ENCODE measurements at places on chromosomes 7 and 10.

GRCh38 chr10:6217611-6218010 lies 14.9 kb downstream of the PFKFB3 start:
- DNase-seq: no peak

DNA sequence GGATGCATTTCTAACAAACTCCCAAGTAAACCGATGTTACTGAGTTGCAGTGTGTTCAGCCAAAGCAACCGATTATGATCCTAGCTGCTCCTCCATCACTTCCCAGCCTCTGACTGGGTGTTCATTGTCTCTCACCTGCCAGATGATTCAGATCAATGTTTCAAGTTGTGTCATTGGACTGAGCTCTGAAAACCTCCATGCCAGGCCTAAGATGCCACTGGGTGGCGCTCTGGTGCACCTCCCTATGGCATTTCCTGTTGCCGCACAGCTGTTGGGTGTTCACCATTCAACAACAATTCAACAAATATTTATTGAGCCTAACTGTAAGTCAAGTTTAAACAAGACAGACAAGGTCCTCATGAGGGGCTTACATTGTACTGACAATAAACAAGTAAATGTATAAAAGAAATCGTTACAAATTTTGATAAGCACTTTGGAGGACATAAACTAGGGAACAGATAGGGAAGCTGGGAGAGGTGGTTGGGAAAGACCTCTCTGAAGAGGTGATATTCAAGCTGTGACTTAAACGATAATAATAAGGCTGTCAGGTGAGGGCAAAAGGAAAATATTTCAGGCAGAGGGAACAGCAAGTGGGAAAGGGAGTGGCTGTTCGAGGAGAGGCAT lies 22.8 kb downstream of the RGR start:
- DNase-seq: no peak

- DNase-seq: no peak
Observed at GRCh38 chr7:82183634-82184033, 259.9 kb downstream of the CACNA2D1 start.

DNA sequence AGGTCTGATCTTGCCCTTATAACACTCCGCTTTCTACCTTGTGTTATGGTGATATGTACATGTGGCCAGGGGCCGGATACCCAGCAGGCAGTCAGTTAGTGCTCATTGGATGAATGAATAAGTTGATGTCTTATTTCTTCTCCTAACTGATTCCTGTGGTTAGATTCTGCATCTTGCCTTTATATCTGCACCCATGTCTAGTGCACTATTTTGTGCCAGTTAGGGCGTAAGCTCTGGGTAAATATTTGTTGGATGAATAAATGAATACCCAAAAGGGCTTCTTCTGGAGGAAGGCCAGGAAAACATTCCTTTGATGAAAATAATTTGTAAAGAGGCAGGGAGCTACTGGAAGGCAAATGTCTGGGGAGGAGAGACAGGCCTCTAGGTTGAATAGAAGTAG lies 148.2 kb downstream of the CHN2 start:
- DNase-seq: no peak

DNA sequence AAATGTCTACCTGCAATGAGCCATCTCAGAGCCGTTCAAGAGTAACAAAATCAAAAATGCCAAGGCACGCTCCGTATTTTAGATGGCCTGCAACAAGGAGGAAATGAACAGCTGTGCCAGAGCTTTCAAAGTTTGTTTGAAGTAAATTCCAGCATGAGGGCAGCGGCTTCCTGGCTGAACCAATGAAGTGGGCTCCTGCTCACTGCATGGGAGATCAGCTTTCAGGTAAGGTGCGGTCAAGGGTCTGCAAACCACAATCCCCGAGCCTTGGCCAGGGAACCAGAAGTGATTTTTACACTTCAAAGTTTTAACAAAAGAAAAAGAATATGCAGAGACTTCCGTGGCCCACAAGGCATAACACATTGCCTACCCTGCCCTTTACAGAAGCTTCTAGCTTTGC lies 120.6 kb downstream of the DIP2C start:
- DNase-seq: no peak

DNA sequence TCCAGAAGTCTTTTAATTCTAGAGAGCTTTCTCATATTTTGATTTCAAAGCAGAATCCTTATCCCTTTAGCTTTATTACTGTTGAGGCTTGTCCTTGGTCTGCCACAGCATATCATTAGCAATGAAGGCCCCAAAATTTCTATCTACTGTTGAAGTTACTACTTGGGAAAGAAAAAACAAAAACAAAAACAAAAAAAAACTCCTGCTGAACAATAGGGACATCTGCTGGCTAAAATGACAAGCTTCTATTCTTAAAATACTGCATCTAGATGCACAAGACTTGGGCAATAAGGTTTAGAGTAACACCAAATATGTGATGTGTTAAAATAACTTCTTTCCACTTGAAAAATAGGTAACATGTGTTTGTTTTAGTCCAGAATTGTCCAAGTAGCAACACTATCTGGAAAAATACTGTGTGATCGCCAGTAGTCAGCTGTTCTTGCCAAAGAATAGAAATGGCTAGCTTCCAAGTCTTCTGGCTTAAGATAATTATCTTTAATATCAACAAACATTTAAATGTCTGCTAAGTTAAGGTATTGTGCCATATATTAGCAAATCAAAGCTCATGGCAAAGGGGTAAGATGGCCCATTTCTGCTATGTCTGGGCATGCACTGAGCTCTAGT lies 3.8 kb upstream of the DMTF1 start:
- DNase-seq: no peak

GRCh38 chr7:134844200-134844599 lies 64.8 kb downstream of the CALD1 start:
- no peak for DNase-seq

- DNase-seq: no peak
Observed at GRCh38 chr10:57972783-57973182, 294.9 kb downstream of the IPMK start.

DNA sequence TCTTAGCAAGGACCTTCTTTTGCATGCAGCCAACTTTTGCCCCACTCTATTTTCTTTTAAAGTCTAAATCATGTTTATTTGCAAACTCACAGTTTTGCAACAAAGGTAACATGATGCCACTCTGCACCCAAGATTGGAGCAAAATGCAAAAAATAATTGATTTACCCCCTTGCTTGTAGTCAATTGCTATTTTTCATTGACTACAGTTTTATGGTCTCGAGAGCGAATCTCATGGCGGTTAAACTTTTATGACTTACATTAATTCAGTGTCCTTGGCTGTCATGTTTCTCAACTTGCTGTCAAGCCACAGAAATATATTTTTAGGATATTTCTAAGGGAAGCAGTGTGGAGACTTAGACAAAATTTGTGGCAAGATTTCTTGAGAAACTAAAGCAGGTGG lies 110.0 kb upstream of the JCAD start:
- DNase-seq: no peak

DNA sequence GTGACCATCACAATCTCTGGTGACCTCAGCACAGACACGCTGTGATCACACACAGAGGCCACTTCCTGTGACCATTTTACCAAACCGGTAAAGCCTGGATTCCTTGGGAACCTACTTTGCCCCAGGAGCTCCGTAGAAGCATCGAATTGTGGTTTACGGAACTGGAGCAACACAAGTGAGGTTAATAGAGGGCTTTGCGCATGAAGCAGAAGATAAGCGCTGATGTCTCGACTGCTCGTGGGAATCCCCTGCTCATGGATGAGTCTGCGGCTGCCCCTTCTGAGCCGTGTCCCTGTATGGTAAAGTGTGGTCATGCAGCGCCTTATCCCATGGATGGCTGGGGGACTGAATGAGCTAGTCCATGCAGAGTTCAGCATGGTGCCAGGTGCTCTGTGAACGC lies 53.6 kb downstream of the VIPR2 start:
- DNase-seq: no peak

GRCh38 chr7:70591643-70592042 lies 540.3 kb upstream of the GALNT17 start:
- DNase-seq: no peak

- no peak for DNase-seq
Observed at GRCh38 chr7:66666313-66666952, 37.8 kb downstream of the KCTD7 start.

DNA sequence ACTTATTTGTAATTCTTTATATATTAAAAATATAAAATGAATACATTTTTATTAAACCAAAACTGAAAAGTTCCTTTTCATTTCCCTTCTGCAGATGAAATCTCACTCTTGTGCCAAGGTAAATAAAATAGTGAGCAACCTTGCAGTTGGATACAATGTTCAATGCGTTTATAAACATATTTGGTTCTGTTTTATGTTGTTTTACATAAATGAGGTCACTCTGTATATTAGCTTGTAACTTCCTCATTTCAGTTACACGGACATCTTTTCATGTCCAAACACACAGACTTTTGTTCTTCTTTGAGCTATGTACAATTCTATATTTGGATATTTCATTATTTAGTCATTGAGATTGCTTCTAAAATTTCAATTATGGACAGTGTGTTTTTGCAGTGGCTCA lies 107.7 kb downstream of the BBS9 start:
- DNase-seq: no peak

- DNase-seq: no peak
Observed at GRCh38 chr7:68245688-68246087, 1249.1 kb downstream of the TYW1 start.

DNA sequence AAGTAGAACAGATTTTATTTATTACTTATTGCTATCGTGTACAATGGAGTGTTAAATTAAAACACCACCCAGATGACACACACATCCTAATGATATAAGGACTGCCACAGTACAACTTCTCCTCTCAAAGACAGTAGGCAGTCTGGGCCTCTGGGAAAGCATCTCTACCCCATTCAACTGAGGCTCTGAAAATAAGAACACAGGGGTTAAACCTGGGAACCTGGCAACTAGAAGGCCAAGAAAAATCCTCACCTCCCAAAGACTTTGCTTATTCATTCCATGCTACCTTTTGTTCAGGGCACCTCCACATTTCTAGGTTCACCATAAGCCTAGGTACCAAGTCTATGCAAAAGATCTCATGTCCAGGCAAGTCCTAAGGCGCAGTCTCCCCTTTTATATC lies 125.4 kb upstream of the FEZF1 start:
- DNase-seq: no peak

GRCh38 chr7:22116451-22117030 lies 170.8 kb upstream of the CDCA7L start:
- DNase-seq: no peak

- no peak for DNase-seq
Observed at GRCh38 chr7:85529201-85529600, 342.3 kb upstream of the SEMA3D start.

- no peak for DNase-seq
Observed at GRCh38 chr10:97046456-97047082, 139.2 kb downstream of the SLIT1 start.

DNA sequence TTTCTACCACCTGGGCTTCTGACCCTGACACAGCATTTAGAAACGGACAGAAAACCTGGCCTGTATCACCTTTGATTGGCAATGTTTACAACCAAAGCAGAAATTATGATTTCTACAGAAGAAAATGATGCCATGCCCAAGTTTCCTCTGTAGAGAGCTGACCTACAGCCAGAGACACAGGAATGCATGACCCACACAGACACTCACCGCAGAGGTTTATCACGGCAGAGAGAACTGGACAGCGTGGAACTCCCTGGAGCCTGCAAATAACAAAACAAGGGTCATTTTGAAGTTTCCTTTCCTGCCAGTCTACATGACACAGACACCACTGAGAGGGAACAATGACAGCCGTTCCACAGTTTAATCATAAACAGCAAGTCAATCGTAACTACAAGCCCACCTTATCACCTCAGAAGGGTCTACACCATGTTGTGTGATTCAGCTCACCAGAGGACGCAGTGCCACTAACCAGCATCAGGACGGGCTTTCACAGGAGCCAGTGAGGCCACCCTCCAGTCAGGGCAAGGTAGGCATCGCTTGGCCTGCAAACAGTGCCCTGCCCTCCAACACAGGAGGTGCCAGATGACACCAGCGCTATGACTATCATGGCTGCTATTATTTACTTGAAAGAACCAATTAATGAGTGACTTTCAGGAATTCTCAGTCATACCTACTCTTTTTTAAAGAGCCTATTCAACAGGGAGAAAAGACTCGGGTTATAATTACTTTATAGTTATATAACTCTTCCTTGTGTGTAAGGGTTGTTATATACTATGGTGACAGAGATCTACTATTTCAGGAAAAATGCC lies 139.9 kb downstream of the TNS3 start:
- no peak for DNase-seq

- no peak for DNase-seq
Observed at GRCh38 chr7:94300176-94300835, 94.4 kb upstream of the COL1A2 start.

DNA sequence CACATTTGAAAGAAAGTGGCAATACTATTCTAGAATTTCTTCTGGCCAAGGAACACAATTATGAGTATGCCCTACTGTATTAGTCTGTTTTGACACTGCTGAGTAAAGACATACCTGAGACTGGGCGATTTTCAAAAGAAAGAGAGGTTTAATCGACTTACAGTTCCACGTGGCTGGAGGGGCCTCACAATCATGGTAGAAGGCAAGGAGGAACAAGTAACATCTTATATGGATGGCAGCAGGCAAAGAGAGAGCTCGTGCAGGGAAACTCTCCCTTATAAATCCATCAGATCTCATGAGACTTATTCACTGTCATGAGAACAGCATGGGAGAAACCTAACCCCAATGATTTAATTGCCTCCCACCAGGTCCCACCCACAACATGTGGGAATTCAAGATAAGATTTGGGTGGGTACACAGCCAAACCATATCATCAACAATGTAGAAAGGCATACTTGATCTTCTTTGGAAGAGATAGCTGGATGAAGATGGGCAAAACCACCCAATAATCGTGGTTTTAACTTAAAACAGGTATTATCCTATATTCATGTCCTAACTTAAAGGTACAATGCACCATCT lies 113.9 kb downstream of the ETV1 start:
- no peak for DNase-seq

- DNase-seq: no peak
Observed at GRCh38 chr10:130171196-130171595, 35.0 kb downstream of the GLRX3 start.

DNA sequence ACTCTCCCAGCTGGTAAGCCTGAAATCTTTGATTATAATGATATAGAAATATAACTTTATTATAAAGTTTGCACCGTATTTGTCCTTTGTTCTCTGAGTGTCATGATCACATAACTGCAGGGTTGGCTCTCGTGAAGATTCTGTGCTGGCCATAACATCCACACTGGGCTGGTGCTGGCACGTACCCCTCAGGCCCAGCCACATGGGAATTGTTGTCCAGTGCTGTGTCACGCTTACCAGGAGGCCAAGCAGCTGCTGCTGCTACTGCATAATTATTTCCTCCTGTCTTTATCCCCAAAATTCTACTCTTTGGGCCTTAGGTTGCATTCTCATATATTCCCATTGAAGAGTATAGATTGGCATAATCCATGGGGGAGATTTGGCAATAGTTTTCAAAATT lies 20.8 kb upstream of the UCN3 start:
- DNase-seq: no peak

DNA sequence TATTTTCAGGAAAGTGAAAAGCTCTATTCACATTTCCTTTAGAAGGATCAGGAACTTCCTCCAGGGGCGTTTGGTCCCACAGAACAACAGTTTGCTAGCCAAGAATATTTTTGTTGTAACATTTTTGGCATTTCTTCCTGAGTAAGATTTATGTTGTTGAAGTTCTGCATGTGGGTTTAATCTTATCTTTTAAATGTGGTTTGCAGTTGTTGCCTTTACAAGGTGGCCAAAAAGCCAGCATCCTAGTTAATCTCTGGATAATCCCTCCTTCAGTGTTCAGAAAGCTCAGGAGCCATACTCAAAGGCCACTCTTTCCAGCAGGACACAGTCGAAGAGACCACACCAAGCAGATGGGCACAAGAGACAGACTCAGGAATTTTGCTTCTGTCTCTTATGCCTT lies 30.0 kb downstream of the SLC26A4 start:
- no peak for DNase-seq

Data from NCI-H1436 treated with DMSO at 0.1 percent for 48 hours (cell line).